Activated T-cell treated with anti-CD3 and anti-CD28 coated beads, Interleukin-2, amount 50 U/mL, for 4 hours (primary cell): ENCODE measurements at places on chromosomes 5 and 9.

GRCh38 chr5:93208141-93208751, 372.8 kb downstream of the NR2F1-AS1 start:
- DNase-seq = no peak

- DNase-seq = no peak
Measured at GRCh38 chr9:122127396-122127798, 32.2 kb downstream of the NDUFA8 start.

- DNase-seq = no peak
Measured at GRCh38 chr9:89609426-89610006, 4.7 kb downstream of the GADD45G start.

DNA sequence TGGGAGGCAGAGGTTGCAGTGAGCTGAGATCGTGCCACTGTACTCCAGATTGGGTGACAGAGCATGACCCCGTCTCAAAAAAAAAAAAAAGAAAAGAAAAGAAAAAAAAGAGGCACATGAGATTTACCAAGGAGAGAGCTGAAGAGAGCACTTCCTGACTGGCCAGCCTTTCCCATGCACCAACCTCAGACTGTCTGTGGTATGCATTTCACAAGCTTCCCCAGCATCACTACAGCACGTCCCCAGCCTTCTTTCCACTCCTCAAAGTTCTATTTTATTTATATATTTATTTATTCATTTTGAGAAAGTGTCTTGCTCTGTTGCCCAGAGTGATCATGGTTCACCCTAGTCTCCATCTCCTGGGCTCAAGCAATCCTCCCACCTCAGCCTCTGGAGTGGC, 13.6 kb upstream of the FUBP3 start:
- DNase-seq = no peak

GRCh38 chr9:1870915-1871314, 144.2 kb upstream of the SMARCA2 start:
- DNase-seq = no peak

DNA sequence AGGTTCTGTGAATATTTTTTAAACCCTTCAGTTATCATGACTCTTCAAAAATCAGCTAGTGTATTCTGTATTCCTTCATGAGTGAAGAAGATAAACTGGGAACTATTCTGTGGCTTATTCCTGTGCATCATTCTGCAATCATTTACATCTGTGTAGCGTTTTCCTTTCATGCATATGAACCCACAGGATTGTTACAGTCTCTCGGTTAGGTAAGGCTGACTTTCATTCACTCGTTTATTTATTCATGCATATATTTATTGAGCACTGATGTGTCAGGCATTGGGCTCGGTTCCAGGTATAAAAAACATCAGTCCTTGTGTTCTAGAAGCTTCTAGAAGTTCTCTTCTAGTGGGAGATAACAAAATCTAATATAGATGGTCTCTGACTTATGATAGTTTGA, 318.4 kb downstream of the MAN2A1 start:
- DNase-seq = no peak

DNA sequence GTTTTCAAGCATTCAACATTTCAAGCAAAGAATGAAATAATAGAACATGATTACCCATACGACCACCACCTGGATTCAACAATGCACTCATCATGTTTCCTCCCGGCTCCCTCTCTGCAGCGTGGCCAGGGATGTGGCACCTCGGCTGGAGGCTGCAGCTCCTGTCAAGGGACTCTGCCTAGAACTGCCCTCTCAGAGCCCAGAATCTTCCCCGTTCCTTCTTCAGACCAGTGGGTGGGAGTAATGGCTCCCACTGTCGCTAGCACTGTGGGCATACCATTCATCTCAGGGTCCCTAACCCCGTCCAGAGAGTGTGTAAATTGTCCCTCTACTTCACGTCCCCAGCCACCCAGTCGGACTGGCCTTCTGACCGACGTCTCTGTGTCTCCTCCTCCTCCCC, 118.6 kb upstream of the COL5A1 start:
- DNase-seq = no peak

- no peak for DNase-seq
Measured at GRCh38 chr5:1111241-1111726, 579 bp downstream of the SLC12A7 start.

DNA sequence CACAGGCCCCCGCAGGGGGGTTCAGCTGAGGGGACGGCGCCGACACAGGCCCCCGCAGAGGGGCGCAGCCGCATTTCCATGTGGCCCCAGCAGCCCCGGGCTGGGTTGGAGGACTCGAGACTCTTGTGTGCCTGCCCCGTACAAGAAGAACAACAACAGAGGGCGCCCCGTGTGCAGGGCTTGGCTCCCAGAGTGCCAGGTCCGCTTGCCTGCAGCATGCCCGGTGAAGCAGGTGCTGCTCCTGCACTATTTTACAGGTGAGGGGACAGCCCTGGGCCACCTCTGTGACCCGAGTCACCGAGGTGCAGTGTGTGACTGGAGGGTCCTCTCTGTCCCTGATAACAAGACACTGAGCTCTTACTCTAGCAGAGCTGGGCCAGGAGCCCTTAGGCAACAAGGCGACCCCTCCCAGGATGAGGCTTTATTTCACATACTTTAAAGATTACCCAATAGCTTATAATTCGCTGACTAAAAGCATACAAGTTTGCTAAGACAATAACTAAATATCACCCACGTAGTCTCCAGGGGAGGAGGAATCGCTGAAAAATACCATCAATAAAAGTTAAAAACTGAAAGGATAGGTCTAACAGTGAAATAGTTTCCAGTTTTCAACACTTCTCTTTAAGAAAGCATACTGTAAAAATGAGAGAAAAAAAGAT, 41.7 kb upstream of the SLC9A3 start:
- DNase-seq = no peak

GRCh38 chr9:70983723-70984295, 137.6 kb downstream of the TRPM3 start:
- no peak for DNase-seq

DNA sequence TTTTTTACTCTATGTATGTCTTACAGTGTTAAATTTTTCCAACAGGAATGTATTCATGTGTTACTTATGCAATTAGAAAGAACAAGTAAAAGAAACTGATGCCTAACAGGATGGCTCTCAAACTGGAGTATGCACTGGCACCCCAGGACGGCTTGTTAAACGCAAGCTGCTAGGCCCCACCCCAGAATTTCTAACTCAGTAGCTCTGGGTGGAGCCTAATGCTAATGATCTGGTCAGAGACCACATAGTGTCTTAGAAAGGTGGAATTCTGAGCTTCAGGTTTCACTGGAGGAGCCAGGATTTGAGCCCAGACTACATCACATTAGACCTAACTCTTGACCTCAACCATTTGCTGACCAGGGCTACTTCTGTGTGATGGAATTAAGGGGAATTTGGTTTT, 34.4 kb downstream of the SHC3 start:
- no peak for DNase-seq

DNA sequence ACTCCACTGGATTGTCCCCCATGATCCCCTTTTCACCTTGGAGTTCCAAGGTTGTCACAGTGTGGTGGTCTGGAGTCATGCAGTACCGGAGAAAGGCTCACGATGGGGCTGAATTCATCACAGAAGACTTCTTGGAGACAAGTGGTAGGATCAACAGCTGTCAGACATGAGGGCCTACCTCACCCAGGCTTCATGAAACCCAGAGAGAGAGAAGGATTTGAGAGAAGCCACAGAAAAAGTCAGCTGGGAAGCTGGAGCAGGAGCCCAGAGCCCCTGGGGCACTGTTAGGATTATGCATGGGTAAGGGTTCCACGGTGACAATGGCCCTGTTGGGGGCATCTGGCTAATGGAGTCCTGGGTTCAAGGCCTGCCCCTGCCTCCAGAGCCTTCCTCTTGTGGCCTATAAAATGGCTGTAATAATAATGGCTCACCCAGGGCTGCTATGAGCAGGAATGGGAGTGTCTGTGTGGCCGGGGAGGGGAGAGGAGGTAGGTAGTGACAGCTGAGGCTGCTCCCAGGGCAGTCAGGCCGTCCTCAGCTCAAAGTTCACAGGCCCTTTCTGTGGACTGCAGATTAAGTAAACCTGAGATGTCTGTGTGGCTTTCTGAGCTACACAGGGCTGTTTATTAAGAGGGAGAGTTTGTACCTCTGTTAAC, 910 bp downstream of the TRIM14 start:
- DNase-seq = peak; percentile 34

- DNase-seq = no peak
Measured at GRCh38 chr5:79357398-79357797, 121.5 kb downstream of the JMY start.

DNA sequence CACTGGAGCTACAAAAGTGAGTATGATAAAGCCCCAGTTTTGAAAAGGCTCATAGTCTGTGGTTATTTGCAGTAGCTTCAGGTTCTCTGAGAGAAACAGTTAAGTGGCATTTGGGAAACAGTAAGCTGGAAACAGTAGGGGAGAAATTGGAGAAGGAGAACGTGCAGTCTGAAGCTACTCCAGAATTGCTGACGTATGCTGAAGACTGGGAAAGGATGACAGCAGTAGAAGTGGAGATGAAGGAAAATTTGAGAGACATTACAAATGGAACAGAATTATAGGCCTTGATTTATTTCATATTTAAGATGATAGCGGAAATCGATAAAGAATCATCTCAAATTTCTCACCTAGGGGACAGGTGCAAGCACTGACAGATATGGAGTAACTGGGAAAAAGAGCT, 248.8 kb downstream of the CAAP1 start:
- DNase-seq = no peak

- DNase-seq = no peak
Measured at GRCh38 chr9:237858-238345, 23.2 kb downstream of the DOCK8 start.

- DNase-seq = no peak
Measured at GRCh38 chr5:135697251-135697958, 118.6 kb upstream of the CXCL14 start.

- DNase-seq = peak; percentile 71
Measured at GRCh38 chr9:130707225-130707976, 13.8 kb downstream of the EXOSC2 start.

DNA sequence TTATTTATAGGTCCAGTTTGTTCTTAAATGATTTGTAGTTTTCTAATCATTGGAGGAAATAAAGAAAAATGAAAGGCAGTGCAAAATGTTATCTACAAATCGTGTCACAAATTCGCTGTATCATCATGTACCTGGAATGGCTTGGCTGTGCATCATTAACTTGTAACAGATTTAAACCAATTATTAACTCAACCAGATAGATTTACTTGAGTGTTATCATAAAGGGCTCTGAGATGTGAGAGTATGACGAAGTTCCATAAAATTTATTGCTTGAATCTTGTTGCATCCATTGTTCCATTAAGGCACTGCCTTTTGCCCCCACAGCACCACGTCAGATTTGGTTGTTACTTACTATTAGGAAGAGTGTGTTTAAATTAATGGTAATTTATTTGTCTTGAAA, 23.5 kb downstream of the PCSK5 start:
- no peak for DNase-seq

GRCh38 chr9:14072850-14073249, 241.1 kb downstream of the NFIB start:
- no peak for DNase-seq

DNA sequence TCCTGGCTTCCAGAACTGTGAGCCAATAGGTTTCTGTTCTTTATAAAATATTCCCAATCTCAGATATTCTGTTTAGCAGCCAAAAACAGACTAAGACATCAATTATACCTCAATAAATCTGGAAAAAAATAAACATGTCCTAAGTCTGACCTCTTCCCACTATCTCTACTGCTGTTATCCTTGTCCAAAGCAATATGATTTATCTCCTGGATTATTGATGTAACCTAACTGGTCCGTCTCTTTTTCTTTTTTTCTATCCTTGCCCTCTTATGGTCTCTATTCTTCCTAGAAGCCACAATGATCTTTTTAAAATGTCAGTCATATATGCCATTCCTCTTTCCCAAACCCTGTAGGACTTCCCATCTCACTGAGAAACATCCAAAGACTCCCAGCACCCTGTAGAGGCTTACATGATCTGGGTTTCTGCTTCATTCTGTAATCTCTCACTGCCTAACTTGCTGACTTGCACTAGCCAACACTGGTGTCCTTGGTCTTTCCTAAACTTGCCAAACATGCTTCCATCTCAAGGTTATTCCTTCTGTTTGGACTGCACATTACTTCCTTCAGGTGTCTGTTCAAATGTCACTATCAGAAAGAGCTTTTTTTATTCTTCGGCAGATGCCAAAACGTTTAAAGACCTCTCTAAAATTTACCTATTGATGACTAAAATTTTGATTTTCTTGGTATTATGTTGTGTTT, 13.1 kb downstream of the FOCAD start:
- no peak for DNase-seq

DNA sequence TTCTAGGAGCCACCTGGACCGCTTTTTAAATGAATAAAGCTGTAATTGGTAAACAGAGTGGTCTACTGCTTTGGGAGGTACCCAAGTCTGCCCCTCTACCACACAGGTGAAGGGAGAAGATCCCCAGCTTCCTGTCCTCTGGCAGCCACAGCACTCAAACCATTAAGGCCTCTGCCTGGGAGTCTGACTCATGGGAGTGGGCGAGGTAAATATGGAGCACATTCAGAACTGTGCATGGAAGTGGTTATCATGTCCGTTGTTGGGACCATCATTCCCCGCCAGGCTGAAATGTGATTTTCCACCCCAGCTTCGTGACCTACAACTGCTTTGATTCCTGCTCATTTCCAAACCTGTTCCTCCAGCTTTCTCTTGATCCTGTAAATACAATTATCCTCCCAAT, 59.5 kb upstream of the ALDH1B1 start:
- DNase-seq = no peak

GRCh38 chr5:171736976-171737891, 48.4 kb upstream of the SMIM23 start:
- DNase-seq = no peak

GRCh38 chr5:50580506-50580905, 85.9 kb upstream of the PARP8 start:
- no peak for DNase-seq

GRCh38 chr5:171428168-171428696, 8.8 kb downstream of the FGF18 start:
- no peak for DNase-seq

GRCh38 chr9:35609001-35609819, 4.1 kb downstream of the TESK1 start:
- no peak for DNase-seq

DNA sequence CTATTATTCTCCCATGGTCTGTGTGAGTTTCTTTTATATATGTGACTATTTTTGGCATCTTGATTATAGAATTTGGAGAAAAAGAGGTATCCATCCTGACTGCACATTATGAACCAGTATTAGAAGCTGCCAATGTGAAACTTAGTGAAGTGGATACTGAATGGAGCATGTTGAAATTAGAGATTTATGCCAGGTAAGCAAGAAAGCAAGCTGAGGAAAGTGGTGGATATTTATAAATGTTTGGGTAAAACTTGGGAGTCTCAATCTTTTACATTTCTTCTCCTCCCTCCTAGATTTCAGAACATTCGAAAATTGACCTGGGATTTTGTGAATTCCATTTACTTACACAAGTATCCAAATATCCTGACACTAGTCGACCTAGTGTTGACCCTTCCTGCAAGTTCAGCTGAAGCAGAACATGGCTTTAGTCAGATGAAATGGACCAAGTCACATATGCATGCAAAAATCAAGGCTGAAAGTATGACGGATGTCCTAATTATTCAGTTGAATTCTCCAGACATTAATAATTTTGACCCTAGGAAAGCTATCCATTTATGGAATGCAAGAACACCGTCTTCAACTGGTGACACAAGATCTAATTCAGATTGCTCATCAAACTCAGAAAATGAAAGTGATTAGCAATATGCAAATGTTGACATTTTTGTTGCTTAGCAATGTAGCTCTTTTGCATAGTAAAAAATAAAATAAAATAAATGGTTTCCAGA, 66.8 kb upstream of the IL7R start:
- DNase-seq = no peak

GRCh38 chr9:70561786-70562395, 147.4 kb upstream of the KLF9 start:
- DNase-seq = no peak

- no peak for DNase-seq
Measured at GRCh38 chr5:7828269-7828668, 22.7 kb downstream of the CFAP90 start.
